NCI-H1417 treated with DMSO at 0.1 percent for 48 hours (cell line): ENCODE measurements at places on chromosomes 7 and 10.

DNA sequence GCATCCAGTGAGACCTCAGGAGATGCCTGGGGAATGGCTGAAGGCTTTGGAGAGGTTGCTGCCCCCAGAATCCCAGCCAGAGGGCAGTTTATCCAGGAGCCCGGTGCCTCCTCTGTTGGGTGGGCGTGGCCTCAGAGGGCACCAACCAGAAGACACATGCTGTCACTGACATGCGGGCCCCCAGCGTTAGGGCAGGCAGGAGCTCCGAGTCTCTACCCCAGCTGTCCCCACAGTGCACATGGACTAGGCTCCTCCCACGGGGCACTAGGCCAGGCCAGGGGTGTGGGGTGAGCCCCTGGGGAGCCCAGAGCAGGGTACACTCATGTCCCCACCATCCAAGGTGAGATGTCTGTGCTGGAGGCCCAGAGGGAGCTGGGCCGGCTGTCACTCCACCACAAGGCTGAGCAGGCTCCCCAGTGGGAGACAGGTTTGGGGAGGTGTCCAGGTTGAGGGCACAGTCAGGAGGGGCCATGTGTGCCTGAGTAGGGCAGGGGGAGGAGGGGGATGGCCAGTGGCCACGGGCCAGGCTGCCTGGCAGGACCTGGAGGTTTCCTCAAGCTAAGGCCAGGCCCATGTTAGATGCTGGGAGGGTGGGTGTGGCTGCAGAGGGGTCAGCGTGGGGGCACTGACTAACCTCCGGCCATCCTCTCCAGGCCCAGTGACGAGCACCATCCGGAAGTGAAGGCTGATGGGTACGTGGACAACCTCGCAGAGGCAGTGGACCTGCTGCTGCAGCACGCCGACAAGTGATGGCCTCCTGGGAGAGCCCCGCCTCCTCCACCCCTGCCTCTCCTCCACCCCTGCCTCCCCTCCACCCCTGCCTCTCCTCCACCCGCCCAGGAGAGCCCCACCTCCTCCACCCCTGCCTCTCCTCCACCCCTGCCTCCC, 131.3 kb downstream of the FAM53B start:
- no peak for DNase-seq

- DNase-seq = no peak
Observed at GRCh38 chr10:75766106-75766505, 334.7 kb downstream of the LRMDA start.

- DNase-seq = no peak
Observed at GRCh38 chr10:132762267-132762666, 23.7 kb downstream of the NKX6-2 start.

DNA sequence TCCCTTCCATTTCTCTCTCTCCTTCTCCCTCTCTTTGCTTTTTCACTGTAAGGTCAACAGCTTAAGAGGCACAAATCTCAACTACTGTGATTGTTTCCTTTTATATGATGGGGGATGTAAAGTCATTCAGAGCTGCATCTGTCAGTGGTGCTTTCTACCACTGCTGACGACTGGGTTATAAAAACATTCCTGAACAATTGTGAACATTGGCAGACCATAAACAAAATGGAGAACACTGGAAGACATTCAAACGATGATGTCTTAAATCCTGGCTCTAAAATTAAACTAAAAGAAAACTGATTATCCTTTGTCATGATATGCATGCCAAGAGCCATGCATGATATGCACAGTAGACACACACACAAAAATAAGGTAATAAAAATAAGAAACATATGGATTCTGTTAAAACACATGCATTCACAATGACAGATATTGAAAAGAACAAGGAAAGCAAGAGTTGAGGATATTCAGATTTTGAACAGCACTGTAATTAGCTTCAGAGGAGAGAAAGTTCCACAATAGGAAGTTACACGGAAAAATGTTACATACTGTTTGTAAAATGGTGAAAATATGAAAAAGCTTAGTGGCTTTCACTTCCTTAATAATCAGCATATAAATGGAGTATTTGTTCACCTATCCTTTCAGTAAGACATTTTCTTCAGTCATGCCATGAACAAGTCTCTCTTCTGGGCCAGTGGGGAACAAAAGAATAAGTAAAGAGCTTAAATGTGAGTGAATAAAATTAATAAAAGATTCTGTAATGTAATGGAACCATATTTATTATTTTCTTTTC, 89.2 kb downstream of the RNLS start:
- no peak for DNase-seq

- no peak for DNase-seq
Observed at GRCh38 chr7:69791739-69792138, 193.5 kb downstream of the AUTS2 start.

DNA sequence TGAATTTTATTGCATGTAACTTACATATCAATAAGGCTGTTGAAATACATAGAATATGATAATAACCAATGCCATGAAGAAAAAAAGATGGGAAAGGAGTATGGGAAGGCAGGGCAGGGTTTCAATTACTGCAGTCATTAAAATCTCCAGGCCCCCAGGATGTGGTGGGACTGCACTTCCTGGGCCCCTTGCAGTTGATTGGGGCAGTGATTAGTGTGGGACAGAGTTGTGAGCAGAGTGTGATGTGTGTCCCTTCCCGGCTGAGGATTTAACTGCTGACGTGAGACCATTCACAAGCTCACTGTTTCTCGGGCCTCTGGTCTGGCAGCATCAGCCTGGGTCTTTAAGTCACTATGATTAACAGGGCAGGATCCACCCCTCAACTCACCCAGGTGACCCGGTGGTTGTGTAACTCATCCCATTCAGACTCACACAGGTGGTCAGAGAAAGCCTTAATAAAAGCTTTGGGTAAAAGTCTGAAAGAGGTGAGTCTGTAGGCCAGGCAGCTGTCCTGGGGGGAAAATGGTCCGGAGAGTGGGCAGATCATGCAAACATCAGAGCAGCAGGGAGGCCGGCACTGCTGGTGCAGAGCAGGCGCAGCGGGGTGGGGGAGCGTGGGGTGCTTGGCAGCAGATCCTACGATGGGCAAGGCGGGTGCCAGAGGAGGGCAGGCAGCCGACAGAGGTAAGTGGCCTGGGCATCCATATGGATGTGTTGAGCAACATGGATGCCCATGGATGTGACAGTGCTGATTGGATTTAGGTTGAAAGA, 36.3 kb upstream of the WDFY4 start:
- DNase-seq = no peak

GRCh38 chr10:29603223-29603896, 31.4 kb downstream of the SVIL start:
- DNase-seq = no peak

GRCh38 chr10:13961097-13961496, 369.6 kb downstream of the FRMD4A start:
- DNase-seq = no peak

DNA sequence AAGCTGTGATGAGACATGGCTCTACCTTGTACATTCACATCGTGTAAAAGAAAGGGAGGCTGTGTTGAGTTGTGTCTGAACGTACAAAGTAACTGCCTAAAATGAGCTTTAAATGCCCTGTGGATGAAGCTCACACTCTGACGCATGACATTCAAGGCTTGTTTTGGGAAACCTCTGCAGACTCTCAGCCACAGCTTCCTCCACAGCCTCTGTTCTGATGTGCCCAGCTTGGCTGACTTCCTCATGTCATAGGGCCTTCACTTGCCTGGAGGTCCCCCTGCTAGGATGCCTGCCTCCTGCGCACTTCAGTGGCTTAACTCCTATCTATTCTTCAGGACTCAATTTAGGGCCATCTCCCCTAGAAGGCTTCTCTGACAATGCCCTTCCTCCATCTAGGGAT, 230.0 kb upstream of the HABP2 start:
- no peak for DNase-seq

DNA sequence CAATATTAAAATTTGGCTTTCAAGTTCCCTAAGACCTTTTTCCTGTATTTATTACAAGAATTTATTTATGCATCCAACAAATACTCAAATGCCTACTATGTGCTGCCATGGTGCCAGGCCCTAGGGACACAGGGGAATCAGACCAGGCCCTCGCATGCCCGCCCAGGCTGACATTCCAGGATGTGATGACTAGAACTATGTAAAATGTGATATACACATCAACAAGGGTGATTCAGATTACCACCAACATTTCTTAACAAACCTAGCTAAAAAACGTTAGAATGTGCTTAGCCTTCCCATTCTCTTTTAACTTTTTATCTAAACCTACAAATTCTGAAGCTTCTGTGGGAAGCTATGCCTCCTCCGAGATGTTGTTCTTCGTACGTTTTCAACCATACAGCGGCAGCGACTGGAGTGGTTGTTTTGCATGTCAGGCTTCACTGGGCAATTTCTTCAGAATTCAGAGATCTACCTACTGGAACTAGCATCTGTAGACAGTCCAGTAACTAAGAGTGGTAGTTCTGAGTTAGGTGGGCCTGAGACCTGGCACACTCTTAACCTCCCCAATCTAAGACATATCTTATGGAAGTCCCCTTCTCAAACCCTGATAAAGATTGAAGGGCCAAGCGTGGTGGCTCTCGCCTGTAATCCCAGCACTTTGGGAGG, 22.1 kb downstream of the GNA12 start:
- no peak for DNase-seq

GRCh38 chr7:114784746-114785145, 137.1 kb upstream of the MDFIC start:
- no peak for DNase-seq

- no peak for DNase-seq
Observed at GRCh38 chr10:66321723-66322665, 603.8 kb upstream of the LRRTM3 start.

- no peak for DNase-seq
Observed at GRCh38 chr10:24513155-24513554, 210.5 kb downstream of the ARHGAP21 start.
